ENCODE measurements at places on chromosomes 1 and 21. TPM values are rescaled to one million over a fixed set of nuclear protein-coding genes. Genes with fewer than 3 reads are reported as not detected.
A peak's percentile ranks its signal among the peaks of the same experiment; 100 is the strongest.

Gene NPPB
- total RNA-seq = not detected

GRCh38 chr1:12548973-12549459 is 69.0 kb downstream of the DHRS3 start:
- H3K27me3 ChIP-seq = no peaks in the 10 kb centered on the region
- H3K36me3 ChIP-seq = no peaks in the 10 kb centered on the region
- H3K4me3 ChIP-seq = no peak overlapping the region
- peaks cover 22% of the 10 kb centered on the region for H3K4me1 ChIP-seq
- DNase-seq = no peak

- H3K36me3 ChIP-seq = no peaks in the 10 kb centered on the region
- H3K4me1 ChIP-seq = 0 out of 2 replicates have a peak, but pooled peaks cover 6% of the 10 kb centered on the region
- no peak overlapping the region for H3K4me3 ChIP-seq
- DNase-seq = no peak
- H3K27me3 ChIP-seq = no peaks in the 10 kb centered on the region
Observed at GRCh38 chr1:202553560-202554038, 156.7 kb downstream of the SYT2 start.

Gene EPHB2
- total RNA-seq = 31.1 TPM

Gene GNG12
- 69.9 TPM for total RNA-seq

DNA sequence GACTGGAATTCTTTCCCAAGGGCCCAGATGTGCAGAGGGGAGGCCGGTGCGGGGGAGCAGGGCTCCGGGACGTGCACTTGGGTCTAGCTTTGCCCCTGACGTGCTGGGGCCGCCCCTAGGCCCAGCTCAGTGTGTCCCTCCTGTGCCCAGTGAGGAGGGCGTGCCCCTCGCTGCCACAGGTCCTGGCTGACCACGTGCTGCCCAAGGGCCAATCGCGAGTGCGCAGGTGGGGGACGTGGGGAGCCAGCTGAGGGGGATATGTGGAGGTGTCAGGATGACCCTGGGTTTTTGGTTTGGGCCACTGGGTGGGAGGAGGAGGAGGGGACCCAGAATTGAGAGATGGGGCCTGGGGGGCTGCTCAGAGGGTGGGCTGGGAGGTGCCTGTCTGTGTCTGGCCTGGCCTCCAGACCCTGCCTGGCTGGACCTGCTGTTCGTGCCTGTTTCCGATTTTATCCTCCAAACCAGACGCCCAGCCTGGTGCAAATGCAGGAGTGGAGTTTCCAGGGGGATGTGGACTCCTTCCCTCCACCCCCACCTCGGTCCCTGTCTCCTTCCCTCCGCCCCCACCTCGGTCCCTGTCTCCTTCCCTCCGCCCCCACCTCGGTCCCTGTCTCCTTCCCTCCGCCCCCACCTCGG is 6.1 kb upstream of the RNF223 start:
- H3K4me3 ChIP-seq = peak overlapping the region; percentile 55
- peak; percentile 85 for DNase-seq

GRCh38 chr21:28822486-28823335 is 170.0 kb downstream of the LTN1 start:
- H3K27me3 ChIP-seq = no peaks in the 10 kb centered on the region
- H3K27ac ChIP-seq = no peak overlapping the region
- H3K4me3 ChIP-seq = no peak overlapping the region
- DNase-seq = peak; percentile 11
- H3K36me3 ChIP-seq = no peaks in the 10 kb centered on the region

DNA sequence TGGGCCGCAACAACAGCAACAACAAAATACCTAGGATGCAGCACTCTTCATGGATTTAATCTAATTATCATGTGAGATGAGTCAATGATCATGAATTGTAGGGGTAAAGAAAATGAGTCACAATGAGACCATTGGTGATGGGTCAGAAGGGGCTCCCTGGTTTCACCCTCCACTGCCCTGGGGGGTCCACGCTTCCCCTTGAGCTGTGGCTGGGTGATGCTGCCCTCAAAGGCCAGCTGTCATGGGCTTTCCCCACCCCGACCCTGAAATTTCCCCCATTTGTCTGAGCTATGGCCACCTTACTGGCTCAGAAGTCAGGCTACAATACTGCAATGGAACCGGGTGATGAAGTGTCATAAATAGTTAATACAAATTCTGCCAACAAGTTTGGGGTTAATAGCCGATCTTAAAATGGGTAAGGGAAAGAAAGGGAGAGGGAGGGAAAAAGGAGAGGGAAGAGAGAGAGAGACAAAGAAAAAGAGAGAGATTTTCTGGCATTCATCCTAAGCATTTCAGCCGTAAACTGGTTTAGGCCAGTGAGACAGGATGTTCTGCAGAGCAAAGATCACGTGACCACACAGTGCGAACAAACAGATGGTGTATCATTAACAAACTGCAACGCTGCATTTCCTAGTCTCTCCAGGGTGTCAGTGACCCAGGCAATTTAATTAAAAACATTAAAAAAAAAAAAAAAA is 143.4 kb upstream of the ERRFI1 start:
- peak; percentile 41 for DNase-seq
- no peak overlapping the region for H3K4me3 ChIP-seq
- H3K27me3 ChIP-seq = no peaks in the 10 kb centered on the region
- H3K27ac ChIP-seq = peak overlapping the region; percentile 61
- peaks cover 41% of the 10 kb centered on the region for H3K4me1 ChIP-seq
- H3K36me3 ChIP-seq = no peaks in the 10 kb centered on the region

DNA sequence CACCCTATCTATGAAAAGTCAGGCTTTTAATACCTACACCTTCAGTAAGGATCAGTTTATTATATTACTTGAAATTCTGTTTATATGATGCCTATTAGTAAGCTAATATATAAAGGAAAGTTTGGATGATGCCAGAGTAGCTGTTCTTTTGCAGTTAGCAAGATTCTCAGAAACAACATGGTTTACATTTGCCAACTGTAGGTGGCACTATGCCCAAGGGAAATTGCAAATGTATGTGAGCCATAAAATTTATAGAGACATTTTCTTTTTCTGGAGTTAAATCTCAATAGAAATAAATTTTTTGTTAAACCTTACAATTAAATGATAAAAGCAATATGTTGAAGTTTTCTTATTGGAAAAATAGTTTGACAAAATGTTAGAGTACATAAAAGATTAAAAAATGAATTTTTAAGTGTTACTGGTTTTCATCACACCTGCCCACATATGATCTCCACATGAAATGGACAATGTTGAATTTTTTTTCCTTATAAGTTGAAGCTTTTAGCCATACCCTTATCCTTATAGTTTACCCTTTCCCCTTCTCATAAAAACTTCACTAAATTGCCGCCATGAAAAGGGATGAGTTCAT is 32.1 kb upstream of the EPHX4 start:
- no peaks in the 10 kb centered on the region for H3K36me3 ChIP-seq
- no peaks in the 10 kb centered on the region for H3K4me1 ChIP-seq
- no peak overlapping the region for H3K4me3 ChIP-seq

Gene RBM11
- 2.4 TPM for total RNA-seq

GRCh38 chr21:45432575-45433255 is 27.8 kb downstream of the COL18A1 start:
- H3K36me3 ChIP-seq = no peaks in the 10 kb centered on the region
- no peak for DNase-seq
- H3K4me1 ChIP-seq = peaks cover 5% of the 10 kb centered on the region
- no peak overlapping the region for H3K27ac ChIP-seq
- no peaks in the 10 kb centered on the region for H3K27me3 ChIP-seq

- H3K36me3 ChIP-seq = no peaks in the 10 kb centered on the region
Observed at GRCh38 chr1:183730107-183730724, 74.7 kb upstream of the RGL1 start.

DNA sequence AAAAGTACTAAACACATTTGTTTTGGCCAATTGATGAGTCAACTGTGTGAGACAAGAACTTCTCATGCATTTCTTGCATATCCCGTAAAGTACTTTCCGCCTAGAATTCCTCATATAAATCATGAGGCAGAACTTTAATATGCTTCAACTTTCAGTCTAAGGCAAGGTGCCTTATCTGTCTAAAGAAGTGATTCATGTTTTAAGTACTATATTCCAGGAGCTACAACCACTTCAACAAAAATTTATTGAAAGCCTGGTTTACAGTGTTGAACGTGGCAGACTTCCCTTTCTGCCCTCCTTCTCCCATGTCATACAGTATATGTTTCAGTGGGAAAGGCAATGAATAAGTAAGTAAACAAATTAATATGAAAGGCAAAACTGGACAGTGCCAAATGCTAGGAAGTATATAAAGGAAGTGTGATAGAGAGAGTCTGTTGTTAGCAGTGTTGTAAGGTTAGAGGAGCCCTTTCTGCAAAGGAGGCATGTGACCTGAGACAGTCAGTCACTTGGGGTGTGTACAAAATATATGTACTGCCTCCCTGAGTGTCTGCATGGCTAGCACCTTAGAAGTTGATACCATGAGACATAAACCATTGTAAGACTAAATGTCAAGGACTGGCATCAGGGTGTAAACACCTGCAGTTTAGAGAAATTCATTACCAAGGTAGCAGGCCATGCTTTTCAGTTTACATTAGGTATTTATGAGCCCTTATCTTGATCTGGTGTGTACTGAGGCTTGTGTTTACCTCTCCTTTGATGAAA is 362.2 kb downstream of the SRGAP2C start:
- H3K4me1 ChIP-seq = no peaks in the 10 kb centered on the region
- H3K4me3 ChIP-seq = no peak overlapping the region
- H3K27me3 ChIP-seq = no peaks in the 10 kb centered on the region
- H3K27ac ChIP-seq = no peak overlapping the region
- DNase-seq = peak; percentile 48

DNA sequence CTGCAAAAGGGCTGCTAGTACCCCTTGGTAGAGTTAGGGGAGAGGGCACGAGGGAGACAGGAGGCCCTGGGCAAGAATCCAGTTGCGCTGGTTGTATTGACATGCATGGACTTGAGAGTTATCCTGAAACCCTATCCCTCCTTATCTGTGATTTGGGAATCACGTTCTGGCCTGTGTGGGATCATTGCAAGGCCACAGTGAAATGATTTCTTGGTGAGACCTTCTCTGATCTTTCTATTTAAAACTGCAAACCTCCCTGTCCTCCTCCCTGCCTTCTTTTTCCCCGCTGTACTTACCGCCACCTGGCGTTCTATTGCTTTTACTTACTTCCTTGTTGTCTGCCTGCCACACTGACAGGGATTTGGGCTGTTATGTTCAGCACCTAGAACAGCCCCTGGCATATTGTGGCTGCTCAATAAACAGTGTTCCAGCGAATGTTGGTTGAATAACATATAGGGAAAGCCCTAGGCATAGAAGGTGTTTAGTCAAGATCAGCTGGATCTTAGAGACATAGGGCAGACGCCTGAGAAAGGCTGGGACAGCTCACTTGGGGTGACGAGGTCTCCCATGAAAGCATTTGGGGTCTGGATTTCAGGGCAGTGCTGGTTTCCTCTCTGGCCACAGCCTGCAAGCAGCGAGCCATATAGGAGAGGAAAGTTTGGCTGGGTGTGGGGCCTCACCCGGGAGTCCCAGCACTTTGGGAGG is 25.6 kb downstream of the ALPL start:
- no peaks in the 10 kb centered on the region for H3K36me3 ChIP-seq
- peak; percentile 43 for DNase-seq
- no peaks in the 10 kb centered on the region for H3K27me3 ChIP-seq
- no peaks in the 10 kb centered on the region for H3K4me1 ChIP-seq

GRCh38 chr1:205681364-205681763 is 1.1 kb upstream of the SLC45A3 start:
- H3K27me3 ChIP-seq = no peaks in the 10 kb centered on the region
- H3K27ac ChIP-seq = peak overlapping the region; percentile 45
- H3K36me3 ChIP-seq = no peaks in the 10 kb centered on the region
- peaks cover 37% of the 10 kb centered on the region for H3K4me1 ChIP-seq
- H3K4me3 ChIP-seq = peak overlapping the region; percentile 63

- no peaks in the 10 kb centered on the region for H3K27me3 ChIP-seq
- H3K27ac ChIP-seq = no peak overlapping the region
- no peaks in the 10 kb centered on the region for H3K36me3 ChIP-seq
Observed at GRCh38 chr1:247740721-247741120, 2.3 kb downstream of the OR14K1 start.

Gene PADI2
- 14.0 TPM for total RNA-seq

GRCh38 chr1:169849346-169850022 is 44.2 kb downstream of the SCYL3 start:
- no peak for DNase-seq
- peak overlapping the region; percentile 22 for H3K27ac ChIP-seq
- no peak overlapping the region for H3K4me3 ChIP-seq
- 0 out of 2 replicates have a peak, but pooled peaks cover 5% of the 10 kb centered on the region for H3K4me1 ChIP-seq

- H3K4me1 ChIP-seq = no peaks in the 10 kb centered on the region
- DNase-seq = no peak
- no peak overlapping the region for H3K4me3 ChIP-seq
Observed at GRCh38 chr1:38191461-38191860, 144.9 kb upstream of the POU3F1 start.

DNA sequence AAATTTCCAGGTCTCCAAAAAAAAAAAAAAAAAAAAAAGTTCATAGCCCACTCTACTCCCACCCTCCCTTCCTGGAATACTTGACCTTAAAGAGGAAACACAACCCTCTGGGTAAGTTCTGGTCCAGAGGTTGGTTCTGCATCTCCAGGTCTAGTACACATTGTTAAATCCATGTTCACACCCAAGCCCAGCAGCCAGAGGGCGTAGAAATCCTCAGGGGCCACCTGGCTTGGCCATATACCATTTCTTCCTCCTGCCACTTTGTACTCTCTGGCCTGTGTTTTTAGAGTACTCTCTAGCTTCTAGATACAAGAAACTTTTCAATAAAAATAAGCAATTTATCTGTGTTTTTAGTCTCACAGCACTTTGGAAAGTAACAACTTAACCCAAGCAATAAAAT is 89.3 kb downstream of the PHTF1 start:
- peaks cover 9% of the 10 kb centered on the region for H3K4me1 ChIP-seq
- no peak for DNase-seq
- H3K36me3 ChIP-seq = no peaks in the 10 kb centered on the region

GRCh38 chr21:31042080-31042464 is 3.8 kb upstream of the KRTAP19-8 start:
- no peaks in the 10 kb centered on the region for H3K4me1 ChIP-seq
- no peak overlapping the region for H3K4me3 ChIP-seq
- H3K36me3 ChIP-seq = no peaks in the 10 kb centered on the region
- H3K27me3 ChIP-seq = peaks cover 6% of the 10 kb centered on the region
- no peak for DNase-seq
- H3K27ac ChIP-seq = no peak overlapping the region

Gene ILDR2
- total RNA-seq = not detected

Gene YTHDF2
- 63.4 TPM for total RNA-seq

Gene SLC35F3
- 6.1 TPM for total RNA-seq

Gene CENPF
- 102 TPM for total RNA-seq

DNA sequence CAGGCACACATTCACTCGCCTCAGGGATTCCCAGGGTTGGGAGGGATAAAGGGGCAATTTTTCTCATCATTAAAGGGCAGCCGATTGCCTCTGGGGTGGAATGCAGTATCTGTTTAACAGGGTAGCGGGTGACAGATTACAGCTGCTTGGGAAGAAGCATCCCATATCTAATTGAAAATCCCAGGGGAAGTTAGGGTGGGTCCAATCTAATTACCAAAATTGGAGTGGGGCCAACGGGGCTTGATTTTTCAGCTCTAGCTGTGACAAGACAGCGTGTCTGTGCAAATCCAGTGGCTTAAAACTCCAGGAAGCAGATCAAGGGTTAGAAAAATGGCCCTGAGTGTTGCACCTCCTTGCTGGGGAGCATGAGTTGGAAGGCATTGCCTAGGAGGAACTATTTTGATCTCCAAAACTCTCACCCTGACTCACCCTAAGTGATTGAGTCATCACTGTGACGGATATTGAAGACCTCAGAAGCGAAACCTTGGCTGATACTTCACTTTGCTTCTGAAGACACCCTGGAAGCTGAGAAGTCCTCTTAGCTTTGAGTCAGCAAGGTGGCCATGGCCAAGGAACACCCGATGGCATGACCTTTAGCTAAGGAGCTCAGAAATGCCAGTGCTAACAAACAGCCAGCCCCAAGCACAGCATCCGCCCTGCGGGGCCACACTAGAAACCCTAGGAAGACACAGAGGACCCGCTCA is 46.0 kb downstream of the GRHL3 start:
- H3K27me3 ChIP-seq = no peaks in the 10 kb centered on the region
- peaks cover 33% of the 10 kb centered on the region for H3K4me1 ChIP-seq
- H3K36me3 ChIP-seq = no peaks in the 10 kb centered on the region
- H3K4me3 ChIP-seq = no peak overlapping the region
- peak; percentile 97 for DNase-seq

Gene VANGL2
- total RNA-seq = 11.5 TPM

Gene CALML6
- 2.1 TPM for total RNA-seq
